ENCODE measurements at places on chromosomes 3 and 15. TPM values are rescaled to one million over a fixed set of nuclear protein-coding genes. Genes with fewer than 3 reads are reported as not detected.

DNA sequence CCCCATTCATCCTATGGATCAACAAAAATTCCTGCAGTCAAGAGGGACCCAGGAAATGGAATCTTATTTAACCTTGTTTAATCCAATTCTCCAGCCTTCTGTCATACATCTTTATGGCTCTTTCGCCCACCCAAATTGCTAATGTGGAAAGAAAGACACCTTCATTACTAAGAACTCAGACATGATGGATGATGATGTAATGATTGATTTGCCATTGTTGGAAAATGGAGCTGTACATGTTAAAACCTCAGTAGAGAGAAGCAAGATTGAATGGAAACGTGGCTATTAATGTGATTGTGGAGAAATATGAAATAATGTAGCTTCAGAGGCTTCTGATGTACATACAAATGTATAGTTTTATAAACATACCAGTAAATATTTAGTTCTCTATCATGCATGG lies 15.7 kb upstream of the PTPRG start:
- no peak for DNase-seq

The SYNPR gene
- total RNA-seq = not detected

The HTR3E gene
- total RNA-seq = not detected

DNA sequence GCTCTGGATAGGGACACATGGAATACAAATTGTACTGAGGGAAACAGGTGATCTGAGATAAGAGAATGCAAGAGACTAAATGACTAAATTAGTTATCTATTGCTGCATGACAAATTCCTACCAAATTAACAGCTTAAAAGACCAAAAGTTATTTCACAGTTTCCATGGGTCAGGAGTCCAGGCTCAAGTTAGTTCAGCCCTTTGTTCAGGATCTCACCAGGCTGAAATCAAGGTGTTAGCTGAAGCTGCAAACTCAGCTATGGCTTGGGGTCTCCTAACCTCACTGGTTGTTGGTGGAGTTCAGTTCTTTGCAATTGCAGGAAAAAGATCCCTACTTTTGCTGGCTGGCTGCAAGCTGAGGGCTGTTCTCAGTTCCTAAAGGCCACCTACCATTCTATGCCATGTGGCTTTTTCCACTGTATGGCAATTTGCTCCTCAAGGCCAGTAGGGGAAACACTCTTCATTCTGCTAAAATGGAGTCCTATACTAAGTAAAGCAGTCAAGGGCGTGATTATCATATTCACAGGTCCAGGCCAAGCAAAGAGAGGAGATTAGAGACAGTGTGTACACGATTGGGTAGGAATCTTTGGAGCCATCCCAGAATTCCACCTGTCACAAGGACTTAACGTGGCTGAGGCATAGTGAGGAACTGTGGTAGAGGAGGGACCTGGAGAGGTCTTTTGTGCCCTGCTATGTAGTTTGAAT lies 53.7 kb downstream of the THRB start:
- no peak for DNase-seq

The BNC1 gene
- 1.2 TPM for total RNA-seq

DNA sequence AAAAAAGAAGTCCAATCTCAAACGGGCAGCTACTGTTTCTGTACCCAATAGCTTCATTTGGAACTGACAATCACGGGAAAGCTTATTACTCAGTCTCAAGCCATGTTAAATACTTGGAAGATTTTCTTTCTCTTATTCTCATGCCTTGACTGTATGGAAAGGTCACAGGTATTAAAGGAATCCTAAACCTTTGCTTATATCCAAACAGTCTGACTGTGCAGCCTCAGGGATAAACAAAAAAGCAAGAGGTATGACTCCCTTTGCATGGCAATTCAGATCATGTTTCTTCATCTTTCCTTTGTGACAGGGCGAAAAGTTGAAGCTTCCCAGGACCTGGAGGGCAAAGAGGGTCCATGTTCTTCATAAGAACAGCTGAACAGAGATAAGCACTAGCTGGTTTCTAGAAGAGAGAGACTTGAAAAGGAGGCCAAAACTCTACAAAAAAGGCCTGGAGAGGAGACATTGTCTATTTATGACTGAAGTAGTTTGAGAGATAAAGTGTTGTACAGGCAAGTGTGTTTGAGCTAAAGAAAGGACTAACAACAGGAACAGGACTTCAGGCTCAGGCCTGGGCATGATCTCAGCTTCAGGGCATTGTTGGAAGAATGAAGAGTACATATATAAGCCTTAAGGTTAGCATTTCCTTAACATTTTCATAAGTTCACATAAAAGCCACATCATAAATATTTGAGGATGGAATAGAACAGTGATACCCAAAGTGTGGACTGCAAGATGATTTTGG lies 231.0 kb upstream of the THRB start:
- DNase-seq = no peak

DNA sequence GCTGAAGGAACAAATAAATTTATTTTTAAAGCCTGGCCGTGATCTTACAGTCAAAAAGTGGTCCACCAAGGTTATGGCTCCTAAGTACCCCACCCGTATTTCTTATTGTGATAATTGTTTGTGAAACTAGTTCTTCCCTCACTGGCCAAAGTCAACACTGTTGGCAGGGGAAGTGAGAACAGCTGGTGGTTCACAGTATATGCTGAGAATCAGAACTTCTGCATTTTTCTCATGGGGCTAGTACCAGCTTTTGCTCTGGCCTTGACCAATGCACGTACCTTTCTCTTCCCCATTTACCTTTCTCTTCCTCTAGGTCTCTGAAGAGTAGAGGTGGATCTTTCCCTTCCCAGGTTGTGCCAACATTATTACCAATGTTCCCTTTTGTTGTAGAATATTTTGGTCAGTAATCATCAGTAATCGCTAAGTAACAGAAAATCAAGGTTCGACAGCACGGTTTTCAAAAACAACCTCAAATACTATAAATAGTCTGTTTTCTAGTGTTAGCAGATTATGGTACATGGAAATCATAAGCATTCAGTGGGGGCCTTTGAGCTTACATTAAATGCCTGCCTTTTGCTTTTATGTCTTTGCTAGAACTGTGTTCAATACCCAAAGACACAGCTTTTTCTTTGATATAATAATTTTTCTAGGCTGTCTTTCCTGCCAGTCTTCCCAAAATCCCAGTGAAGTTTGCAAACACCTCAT lies 268.0 kb downstream of the LPP start:
- DNase-seq = no peak

DNA sequence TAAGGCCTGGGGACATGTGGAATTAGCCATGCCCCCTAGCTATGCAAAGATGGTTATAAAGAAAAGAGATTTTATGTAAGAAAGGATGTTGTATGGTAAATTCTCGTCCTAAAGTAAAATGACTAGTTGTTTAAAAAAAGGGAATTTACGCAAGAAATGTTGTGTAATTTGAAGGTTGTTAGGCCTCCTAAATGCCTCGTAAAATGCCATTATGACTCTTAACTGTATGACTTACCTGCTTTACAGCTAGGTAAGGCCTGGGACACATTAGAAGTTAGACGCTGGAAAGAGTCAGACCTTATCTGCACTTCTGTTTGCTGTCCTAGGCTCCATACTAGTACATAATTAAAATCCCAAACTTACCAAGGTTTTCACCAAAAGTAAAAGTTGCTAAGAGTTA lies 17.5 kb upstream of the HHATL start:
- no peak for DNase-seq

GRCh38 chr3:28575746-28576613 lies 227.4 kb upstream of the AZI2 start:
- DNase-seq = no peak

- no peak for DNase-seq
Measured at GRCh38 chr3:131553495-131554247, 50.9 kb upstream of the MRPL3 start.

- DNase-seq = no peak
Measured at GRCh38 chr3:57397175-57398026, 104.9 kb upstream of the ASB14 start.

GRCh38 chr3:101814835-101815234 lies 34.5 kb upstream of the NFKBIZ start:
- no peak for DNase-seq

- no peak for DNase-seq
Measured at GRCh38 chr15:38652998-38653397, 88.4 kb upstream of the RASGRP1 start.

The SLC6A1 gene
- 4.6 TPM for total RNA-seq

The SHC4 gene
- 16.1 TPM for total RNA-seq

The MITF gene
- 12.7 TPM for total RNA-seq

DNA sequence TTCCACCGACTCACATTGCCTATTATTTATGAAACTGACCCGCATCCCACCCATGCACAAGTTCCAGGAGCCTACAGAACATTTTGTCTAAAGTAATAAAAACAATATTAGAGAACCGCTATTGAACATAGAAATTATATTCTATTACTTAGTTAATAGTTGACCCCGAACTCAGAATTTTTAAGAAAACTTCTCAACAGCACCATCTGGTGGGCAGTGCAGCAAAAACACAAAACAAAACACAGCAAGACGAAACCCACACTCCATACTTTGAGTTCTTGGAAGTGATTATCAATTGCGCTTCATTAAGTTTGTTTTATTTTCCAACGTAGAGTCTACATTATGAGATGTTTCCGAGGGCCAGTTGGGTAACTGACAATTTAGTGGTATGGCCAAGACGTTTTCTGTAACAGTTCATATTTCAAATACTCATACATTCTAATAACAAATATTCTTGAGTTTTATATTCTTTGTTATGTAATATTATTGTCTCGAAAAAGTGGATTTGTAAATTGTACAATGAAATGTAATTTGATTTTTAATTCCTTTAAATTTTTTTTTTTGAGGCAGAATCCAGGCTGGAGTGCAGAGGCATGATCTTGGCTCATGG lies 24.0 kb upstream of the C3orf70 start:
- no peak for DNase-seq

GRCh38 chr3:191253089-191253799 lies 54.2 kb downstream of the OSTN start:
- DNase-seq = no peak

The TNFAIP8L3 gene
- total RNA-seq = 33.3 TPM

DNA sequence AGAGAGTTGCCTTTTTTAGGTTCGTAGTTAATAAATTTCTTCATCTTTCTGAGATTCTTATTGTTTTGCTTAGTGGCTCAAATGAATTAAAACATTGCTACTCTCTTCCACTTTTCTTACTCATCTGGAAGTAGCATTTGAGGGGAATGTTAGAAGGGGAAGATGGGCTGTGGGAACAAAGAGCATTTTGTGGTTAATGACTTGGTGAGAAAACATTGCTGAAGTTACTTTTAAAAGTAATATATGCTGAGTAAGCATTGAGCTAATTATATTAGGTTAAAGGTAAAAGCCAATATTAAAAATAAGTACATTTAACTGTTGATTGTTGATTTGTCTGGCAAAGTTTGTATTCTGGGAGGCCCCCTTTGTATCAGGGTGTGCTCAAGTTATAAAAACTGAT lies 5.7 kb downstream of the MORF4L1 start:
- no peak for DNase-seq

GRCh38 chr3:137925080-137925479 lies 84.9 kb upstream of the CLDN18 start:
- no peak for DNase-seq

The FETUB gene
- not detected for total RNA-seq
